NCI-H446 (cell line): ENCODE measurements at places on chromosomes 16 and 17.

GRCh38 chr17:41549596-41550039 is 21.5 kb upstream of the KRT19 start:
- DNase-seq = no peak

- no peak for DNase-seq
Observed at GRCh38 chr16:82504836-82505235, 121.9 kb upstream of the CDH13 start.

GRCh38 chr16:27225536-27226360 is 22.4 kb downstream of the KDM8 start:
- no peak for DNase-seq

- no peak for DNase-seq
Observed at GRCh38 chr17:63399856-63400255, 46.2 kb downstream of the CYB561 start.

DNA sequence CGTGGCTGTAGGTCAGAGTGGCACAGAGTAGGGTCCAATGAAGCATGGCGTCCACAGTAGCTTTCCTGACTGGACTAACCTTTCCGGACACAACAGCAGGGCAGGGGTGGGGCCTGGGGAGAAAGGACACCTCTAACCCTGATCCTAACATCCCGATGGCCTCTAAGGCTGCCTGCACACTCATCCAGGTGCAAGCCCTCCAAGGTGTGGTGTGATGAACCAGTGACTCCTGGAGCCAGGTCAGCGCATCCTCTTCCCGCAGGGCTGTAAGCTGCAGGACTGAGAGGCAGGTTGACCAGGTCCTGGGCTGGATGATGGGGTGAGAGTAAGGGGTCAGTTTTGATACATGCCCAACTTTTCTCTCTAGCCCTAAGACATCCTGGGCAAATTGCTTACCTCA is 3.1 kb upstream of the ERBB2 start:
- no peak for DNase-seq

DNA sequence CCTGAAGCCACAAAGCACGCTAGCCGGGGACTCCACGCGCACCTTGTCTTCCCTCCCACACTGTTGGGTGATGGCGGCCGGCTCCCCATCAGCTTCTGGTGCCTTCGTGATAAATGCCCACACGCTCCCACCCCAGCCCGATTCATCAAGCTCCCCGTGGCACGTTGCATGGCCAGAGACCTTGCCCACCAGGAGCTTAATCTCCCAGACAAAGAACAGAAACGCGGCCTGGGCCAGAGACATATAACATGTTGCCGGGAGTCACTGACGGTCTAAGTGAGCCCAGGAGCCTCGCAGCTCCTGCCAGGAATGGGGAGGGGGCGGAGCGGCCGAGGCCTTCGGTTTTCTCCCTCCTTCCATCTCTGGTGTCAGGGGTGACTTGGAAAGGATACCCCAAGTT is 93.1 kb downstream of the SDK2 start:
- DNase-seq = no peak

DNA sequence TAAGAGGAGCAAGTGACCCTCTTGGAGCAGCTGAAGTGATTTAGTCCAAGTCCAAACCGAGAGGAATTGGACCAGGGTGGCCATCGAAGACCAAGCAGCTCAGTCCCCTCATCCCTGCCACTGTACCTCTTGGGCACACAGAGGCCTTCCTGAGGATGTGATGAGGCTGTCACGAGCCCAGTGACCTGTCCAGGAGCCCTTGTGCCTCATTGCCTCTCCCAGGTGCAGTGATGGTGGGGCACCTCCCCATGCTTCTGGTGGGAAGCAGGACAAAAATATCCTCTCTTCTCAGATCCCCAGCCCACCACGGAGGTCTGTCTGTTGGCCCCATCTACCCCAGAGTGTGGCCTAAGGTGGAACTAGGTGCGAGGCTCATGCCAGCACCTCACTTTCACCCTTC is 2.7 kb upstream of the CD300LG start:
- DNase-seq = no peak

DNA sequence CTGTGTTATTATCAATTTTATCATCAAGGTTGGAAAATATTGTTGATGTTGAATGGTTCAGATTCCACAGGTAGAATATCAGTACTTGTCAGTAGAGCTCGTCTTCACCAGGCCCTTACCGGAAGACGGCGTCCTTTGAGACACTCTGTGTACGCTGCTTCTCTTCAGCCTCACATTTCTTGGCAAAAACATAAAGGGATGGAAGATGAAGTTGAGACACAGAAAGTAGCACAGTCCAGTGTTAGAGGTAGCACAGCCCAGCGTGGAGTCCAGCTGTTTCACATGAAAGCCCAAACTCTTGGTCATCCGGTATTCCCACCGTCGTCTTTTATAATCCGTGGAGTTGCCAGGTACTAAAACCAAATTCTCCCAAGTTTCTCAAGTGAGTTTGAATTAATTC is 30.4 kb downstream of the ATP2C2 start:
- DNase-seq = no peak

- DNase-seq = no peak
Observed at GRCh38 chr16:82108774-82109173, 61.2 kb downstream of the MPHOSPH6 start.

DNA sequence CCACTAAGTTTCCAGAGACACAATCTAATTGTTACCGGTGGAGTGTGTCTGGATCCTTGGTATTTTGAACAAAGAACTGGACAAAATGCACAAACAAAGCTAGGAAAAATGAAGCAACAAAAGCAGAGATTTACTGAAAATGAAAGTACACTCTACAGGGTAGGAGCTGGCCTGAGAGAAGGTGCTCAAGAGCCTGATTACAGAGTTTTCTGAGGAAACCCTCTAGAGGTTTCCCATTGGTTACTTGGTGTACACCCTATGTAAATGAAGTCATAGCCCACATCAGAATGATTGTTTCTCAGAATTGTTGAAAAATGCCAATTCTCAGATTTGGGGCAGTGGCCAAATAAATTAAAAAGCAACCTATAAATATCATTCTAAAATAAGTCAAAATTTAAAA is 436.4 kb downstream of the KCNJ18 start:
- DNase-seq = no peak

DNA sequence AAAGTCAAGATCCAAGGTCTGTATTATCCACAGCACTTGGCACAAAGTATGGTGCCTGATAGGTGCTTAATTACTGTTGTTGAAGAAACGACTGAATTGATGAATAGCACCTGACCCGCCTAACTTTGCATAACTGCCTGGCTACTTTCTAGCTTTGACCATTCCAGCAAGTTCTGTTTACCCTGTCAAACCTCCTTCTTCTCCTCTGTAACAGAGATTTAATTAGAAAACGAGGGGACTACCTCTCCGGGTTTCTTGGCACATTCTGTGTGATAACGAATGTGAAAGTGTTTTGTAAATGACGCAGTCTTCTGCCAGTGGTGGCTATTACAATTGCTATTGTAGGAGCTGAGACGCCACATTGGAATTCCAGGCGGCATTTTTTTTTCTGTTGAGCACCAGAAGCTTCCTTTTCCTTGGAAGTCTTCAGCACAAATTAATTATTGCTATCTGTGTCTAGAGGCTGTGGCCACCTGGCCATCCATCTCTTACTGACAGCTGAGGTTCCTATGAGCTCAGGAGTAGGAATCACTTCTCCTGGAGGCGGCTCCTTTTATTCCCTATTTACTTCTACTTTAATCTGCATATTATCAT is 522.9 kb downstream of the HS3ST4 start:
- no peak for DNase-seq

DNA sequence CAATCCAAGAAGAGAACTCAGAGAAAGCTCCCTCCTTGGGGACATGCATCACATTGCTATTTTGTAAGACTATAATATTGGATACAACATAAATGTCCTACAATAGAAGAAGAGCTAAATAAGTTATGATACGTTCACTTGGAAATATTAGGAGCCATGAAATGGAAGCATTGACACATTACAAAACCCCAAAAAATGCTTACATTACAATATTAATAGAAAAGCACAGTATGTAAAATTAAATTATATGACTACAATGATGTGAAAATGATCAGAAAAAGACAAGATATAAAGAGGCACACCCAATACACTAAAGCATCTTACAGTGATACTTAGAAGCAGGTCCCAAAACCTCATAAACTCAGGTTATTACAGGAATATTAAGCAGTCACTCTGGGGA is 694.1 kb downstream of the TOX3 start:
- DNase-seq = no peak

GRCh38 chr17:58756246-58757161 is 850 bp downstream of the PPM1E start:
- no peak for DNase-seq

DNA sequence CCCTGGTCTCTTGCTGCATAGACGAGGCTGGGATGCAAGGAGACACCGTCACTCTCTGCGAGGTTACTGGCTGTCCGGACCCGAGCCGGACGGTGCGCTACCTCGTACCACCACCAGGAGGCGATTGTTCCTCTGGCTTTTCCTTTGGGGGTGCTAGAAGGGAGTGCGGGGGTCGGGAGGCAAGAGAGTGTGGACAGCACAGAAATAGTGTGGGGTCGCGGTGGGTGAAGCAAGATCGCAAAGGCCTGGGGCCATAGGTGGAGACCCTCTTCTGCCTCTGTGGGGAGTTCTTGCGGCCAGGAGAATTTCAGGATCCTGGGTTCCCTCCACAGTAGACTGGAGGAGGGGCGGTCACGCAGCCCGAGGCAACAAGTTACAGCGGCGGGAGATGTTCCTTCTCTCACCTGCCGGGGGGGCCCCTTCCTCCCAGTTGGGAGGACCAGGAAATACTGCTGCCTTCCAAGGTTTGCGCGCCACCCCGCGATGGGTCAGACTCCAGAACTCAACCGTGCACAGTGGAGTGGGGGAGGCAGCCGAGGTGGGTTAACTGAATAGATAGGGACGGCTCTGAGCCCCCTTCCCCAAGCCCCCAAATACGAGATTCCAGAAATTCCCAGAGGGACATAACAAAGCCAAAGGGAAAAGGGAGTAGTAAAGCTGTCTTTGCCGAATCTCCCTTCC is 6.9 kb downstream of the PHOSPHO1 start:
- DNase-seq = no peak

DNA sequence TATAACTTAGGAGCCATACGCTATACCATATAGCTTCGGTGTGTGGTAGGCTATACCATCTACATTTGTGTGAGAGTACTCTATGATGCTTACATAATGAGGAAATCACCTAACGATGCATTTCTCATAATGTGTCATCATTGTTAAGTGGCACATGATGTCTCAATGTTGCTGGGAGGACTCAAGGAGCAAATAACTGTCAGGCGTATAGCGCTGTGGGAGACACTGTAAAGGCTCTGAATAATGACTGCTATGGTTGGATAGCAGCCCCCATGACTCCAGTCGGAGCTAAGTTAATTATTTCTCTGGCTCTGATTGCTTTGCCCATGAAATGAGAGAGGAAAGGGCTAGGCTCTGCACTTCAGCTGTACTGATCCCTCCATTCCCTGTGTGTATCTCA is 197.2 kb downstream of the RGS9 start:
- no peak for DNase-seq

DNA sequence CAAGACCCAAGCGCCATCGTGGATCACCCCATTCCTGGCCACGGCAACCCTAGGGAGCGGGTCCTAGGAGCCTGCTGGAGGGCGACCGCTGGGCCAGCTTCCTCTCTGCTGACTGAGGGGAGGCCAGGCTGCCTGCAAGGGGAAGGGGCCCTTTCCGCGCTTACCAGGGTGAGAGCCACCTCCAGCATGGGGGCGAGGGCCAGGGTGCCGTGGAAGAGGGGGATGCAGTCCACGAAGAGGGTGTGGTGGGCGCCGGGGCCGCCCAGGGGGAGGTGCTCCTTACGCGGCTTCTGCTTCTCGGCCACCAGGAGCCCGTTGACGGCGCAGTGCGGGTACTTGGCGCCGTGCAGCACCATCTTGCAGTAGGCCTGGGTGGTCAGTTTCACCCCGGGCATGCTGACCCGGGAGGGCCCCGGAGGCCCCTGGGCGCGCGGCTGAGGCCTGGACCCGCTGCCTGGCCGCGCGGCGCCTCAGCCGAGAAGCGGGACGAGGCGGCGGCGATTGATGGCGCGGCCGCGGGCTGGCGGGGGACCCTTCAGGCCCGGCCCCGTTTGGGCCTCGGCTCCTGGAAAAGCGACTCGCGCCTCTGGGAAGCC is 345 bp downstream of the EMC8 start:
- no peak for DNase-seq

DNA sequence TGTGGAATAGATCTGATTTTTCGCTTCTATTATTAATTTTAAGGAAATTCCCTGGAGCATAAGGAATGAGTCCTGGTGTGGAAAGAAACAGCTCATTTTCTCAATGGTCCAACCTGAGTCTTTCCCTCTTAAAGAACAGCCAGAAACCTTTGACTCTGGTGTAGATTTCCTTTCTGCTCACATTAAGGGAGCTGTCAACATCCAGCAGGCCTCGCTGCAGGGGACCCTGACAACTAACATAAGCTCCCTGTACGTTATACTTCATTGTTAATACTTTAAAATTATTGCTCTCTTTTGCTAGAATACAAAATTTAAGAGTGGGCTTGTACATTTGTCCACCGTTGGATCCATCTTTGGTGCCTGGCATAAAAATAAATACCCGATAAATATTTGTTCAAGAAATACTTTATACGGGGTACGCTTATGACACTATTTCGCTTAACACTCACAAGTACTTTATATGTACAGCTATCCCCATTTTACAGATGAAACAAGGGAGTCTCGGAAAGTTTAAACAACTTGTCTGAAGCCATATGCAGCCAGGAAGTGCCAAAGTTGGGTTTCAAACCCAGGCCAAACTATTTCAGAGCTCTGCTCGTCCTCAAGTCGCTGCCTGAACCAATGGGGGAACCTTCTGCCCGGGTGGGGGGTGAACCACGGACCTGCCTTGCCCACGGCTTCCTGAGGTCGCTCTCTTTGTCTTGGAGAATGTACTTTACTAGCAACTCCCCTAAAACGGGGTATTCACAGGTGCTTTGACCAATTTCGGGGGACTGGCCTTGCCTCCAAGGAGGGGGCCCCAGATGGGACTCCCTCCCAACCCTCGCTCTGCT is 611 bp downstream of the SMARCE1 start:
- no peak for DNase-seq

DNA sequence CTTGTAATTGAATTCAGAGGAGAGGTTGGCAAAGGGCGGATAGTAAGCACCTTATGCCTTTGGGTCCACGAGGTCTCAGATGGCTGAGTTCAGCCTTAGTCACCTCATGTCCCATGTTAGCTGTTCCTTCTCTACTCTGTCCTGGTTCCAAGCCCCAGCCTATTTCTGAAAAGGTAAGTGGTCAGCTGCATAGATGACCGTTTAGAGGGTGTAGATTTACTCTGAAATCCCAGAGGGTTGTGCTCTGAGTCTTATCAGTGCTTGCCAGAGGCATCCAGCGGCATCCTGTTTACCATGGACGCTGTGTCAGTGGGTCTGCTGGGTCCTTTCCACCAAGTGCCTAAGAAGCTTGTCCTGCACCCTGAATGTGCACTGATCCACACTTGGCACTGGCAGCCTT is 1.9 kb downstream of the ZNF778 start:
- no peak for DNase-seq
